ENCODE measurements at places on chromosomes 4 and X. TPM values are rescaled to one million over a fixed set of nuclear protein-coding genes. Genes with fewer than 3 reads are reported as not detected.

Gene GRPEL1
- total RNA-seq: 31.1 TPM

Gene ODAPH
- not detected for total RNA-seq

- H3K27ac ChIP-seq: no peak overlapping the region
- no peaks in the 10 kb centered on the region for H3K27me3 ChIP-seq
- H3K4me1 ChIP-seq: no peaks in the 10 kb centered on the region
- no peaks in the 10 kb centered on the region for H3K36me3 ChIP-seq
- no peak for DNase-seq
- H3K4me3 ChIP-seq: no peak overlapping the region
Observed at GRCh38 chr4:102478186-102478585, 23.0 kb upstream of the NFKB1 start.

DNA sequence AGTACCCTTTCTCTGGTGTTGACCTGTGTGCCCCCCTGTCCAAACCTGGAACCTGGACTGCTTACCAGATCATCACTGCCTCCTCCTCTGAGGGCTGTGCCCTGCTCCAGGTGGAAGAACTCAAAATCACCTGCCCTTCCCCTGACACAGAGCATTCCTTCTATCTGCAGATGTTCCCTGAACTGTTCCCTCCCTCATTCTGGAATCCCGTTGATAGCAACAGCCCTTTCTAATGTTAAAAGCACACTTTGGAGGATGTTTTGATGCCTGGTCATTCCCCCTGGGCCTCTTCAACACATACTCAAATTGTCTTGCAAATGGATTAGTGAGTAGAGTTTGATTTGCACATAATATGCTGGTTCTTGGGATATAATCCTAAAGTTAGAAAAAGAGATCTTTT, 225.8 kb downstream of the FGF13 start:
- no peak for DNase-seq
- H3K27me3 ChIP-seq: peaks cover 3% of the 10 kb centered on the region
- no peaks in the 10 kb centered on the region for H3K4me1 ChIP-seq
- no peaks in the 10 kb centered on the region for H3K36me3 ChIP-seq
- no peak overlapping the region for H3K27ac ChIP-seq
- no peak overlapping the region for H3K4me3 ChIP-seq

DNA sequence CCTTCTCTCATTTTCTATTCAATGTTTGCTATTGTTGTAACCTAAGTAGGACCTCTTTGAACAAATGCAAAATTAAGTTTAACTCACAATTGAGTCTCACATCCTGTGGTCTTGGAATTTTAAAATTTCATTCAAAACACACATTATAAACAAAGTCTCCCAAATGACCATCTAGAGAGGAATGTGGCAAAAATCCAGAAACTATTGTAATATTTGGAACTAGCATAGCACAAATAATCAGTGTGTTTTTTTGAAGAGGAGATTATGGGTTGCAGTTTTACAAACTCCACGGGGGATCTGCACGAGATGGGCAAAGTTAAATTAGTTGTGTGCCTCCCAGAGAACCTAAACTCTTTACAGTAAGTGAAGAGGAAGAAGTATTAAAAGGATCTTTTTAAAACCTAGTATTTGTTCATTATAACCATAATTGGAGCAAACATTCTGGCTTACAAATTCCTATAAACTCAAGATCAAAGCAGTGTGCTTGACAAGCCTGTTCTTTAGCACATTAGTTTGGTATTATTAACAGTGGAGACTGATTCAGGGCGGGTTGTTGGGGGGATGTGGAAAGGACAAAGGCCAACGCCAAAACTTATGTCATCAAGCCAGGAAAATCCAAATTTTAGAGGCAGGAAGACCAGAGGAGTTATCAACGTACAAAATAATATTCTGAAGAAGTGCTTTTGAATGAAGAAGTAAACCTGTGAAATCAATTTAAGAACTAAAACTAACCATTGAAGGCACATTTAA, 22.4 kb upstream of the RBPJ start:
- H3K4me3 ChIP-seq: no peak overlapping the region
- H3K27ac ChIP-seq: no peak overlapping the region
- H3K4me1 ChIP-seq: no peaks in the 10 kb centered on the region
- H3K27me3 ChIP-seq: no peaks in the 10 kb centered on the region
- DNase-seq: peak; percentile 29
- H3K36me3 ChIP-seq: no peaks in the 10 kb centered on the region

- peak overlapping the region; percentile 90 for H3K4me3 ChIP-seq
- H3K4me1 ChIP-seq: peaks cover 8% of the 10 kb centered on the region
- peak overlapping the region; percentile 89 for H3K27ac ChIP-seq
- peaks cover 2% of the 10 kb centered on the region for H3K27me3 ChIP-seq
- no peaks in the 10 kb centered on the region for H3K36me3 ChIP-seq
- DNase-seq: no peak
Observed at GRCh38 chr4:127781300-127782024, 660 bp upstream of the HSPA4L start.

DNA sequence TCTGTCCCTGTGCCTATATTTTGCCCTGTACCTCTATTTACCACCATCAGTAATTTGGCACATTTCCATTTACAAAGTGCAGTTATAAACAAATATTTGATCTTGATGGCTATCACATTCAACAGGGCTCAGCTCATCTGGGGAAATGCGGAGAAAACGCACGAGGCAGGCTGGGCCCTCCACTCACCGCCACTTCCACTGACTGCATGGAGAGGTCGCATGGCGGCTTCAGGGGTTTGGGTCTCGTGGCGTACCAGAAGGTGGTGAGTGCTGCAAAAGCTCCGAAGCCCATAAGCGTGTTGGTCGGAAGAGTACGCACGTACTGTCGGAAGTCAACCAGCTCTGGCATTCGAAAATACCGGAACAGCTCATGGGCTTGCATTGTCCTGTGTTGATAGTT, 22.6 kb downstream of the ACSL1 start:
- H3K4me1 ChIP-seq: peaks cover 7% of the 10 kb centered on the region
- no peak overlapping the region for H3K27ac ChIP-seq
- peaks cover 6% of the 10 kb centered on the region for H3K27me3 ChIP-seq
- H3K36me3 ChIP-seq: peaks cover 3% of the 10 kb centered on the region
- no peak overlapping the region for H3K4me3 ChIP-seq

DNA sequence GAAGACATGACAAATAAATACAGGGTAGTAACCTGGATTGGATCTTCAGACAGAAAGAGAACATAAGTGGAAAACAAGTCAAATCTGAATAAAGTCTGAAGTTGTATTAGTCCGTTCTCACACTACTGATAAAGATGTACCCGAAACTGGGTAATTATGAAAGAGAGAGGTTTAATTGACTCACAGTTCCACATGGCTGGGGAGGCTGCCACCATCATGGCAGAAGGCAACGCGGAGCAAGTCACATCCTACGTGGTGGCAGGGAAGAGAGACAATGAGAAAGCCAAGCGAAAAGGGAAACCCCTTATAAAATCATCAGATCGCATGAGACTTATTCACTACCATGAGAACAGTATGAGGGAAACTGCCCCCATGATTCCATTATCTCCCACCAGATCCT, 82.8 kb downstream of the USP46 start:
- no peaks in the 10 kb centered on the region for H3K4me1 ChIP-seq
- H3K36me3 ChIP-seq: no peaks in the 10 kb centered on the region
- H3K4me3 ChIP-seq: no peak overlapping the region
- H3K27ac ChIP-seq: no peak overlapping the region
- DNase-seq: no peak
- H3K27me3 ChIP-seq: no peaks in the 10 kb centered on the region

GRCh38 chr4:23324021-23324690, 565.7 kb downstream of the PPARGC1A start:
- H3K27ac ChIP-seq: no peak overlapping the region
- H3K4me1 ChIP-seq: no peaks in the 10 kb centered on the region
- H3K27me3 ChIP-seq: no peaks in the 10 kb centered on the region
- H3K4me3 ChIP-seq: no peak overlapping the region

Measured in spinal cord (tissue), 10 donors.